ENCODE measurements at places on chromosomes 1 and 21.

GRCh38 chr21:34770576-34770975 lies 101.8 kb downstream of the CLIC6 start:
- no peak for DNase-seq

DNA sequence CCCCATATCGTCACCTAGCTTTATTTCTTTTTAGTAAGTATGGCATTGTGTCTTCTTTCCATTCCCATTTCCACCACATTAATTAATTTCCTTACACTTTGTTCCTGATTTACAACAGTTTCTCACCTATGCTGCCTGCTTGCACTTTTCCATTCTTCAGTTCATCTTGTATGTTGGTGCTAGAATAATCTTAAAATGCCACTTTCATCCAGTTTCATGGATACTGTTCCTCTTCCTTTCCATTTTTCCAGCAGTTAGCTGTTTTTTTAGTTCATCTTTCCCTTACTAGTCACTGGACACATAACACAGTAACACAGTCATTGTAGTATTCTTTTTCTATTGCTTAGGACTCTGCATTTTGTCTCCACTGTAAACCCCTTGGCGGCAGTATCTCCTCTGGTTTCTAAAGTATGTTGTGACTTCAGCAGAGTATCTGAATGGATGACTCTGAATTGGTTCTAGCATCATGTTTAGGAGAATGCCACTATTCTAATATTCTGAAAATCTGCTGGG lies 2.1 kb downstream of the CDC7 start:
- DNase-seq: no peak

GRCh38 chr1:84847253-84848250 lies 45.5 kb downstream of the LPAR3 start:
- DNase-seq: peak; percentile 3

DNA sequence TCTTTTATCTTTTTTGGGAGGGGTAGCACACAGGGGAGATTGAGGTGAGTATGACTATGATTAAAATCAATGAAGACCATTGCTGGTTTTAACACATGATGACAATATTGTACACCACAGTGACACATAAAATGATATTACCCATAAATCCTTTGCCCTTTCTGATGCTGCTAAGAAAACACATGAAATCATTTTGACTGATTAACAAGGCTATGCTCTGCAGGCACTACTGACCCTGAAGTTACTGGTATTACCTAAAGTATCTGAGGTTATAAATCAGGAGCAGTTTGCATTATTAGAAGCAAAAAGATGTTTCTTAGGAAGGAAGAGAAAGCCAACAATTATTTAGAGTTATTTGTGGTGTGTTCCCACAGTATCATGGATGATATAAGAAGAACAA lies 701.2 kb upstream of the PTBP2 start:
- no peak for DNase-seq

- no peak for DNase-seq
Observed at GRCh38 chr1:145917595-145917994, 922 bp downstream of the PEX11B start.

GRCh38 chr21:21614966-21615365 lies 616.8 kb downstream of the NCAM2 start:
- no peak for DNase-seq

DNA sequence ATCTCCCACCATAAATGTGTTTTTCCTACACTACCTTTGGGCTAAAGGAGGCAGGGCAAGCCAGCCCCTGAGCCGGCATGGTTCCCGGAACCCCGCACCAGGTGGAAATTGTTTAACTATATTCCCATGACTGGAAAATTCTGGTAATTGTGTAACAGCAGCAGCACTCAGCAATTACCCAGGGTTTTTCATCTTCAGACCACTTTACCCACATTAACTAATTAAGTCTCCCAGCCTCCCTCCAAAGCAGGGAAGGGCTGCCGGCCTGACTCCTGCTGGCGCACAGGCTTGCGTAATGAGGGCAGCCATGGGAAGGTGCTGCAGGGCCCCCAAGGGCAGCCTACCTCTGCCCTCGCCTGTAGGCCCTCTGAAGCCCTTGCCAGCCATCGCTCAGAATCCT lies 140.7 kb upstream of the VAMP3 start:
- DNase-seq: no peak

DNA sequence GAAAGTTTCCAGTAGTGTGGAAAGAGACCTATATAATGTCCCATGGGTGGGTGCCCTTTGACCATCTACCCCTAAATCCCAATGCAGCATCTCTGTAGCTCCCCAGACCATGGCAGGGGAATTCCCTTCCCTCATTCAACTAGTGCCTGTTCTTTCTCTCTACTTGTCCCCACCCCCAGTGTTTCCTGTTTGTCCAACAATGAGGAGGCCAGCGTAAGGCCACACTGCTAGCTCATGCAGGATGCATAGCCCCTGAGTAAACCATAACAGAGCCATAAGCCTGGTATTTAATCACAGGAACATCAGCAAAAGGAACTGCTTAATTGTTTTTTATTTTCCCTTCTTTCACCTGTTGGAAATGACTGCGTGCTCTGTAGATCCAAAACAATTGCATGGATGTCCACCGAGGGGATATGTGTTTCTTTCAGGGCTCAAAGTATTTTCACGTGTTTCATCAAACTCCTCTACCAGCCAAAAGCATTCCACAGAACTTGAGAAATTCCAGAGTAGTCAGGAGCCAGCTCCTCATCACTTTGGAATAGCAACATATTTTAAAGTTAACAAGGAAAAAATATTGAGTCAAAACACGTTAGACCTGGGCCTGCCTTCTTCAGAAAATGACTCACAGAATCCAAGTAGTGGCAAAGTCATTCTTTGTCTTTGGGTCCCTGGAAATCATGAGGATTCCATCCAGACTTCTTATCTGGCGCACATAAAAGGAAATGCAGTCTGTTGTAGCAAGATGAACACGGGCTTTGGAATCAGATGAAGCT lies 162.5 kb upstream of the SGIP1 start:
- no peak for DNase-seq

GRCh38 chr1:53893999-53894636 lies at the start of gene DIO1:
TSS of gene DIO1 (plus strand) at chr1:53894187. CDS start at chr1:53894211, 24 bp downstream.
- DNase-seq: no peak
